Hematopoietic multipotent progenitor cell treated with erythropoietin and hydrocortisone succinate and interleukin-3 and kit ligand, for 6 days (in vitro differentiated cells): ENCODE measurements at places on chromosomes 7 and 10.

GRCh38 chr10:96641396-96642295 is 54.8 kb upstream of the TM9SF3 start:
- no peak for DNase-seq

- no peak for DNase-seq
These were observed 190.8 kb upstream of the PRKCQ start for GRCh38 chr10:6770846-6771245.

DNA sequence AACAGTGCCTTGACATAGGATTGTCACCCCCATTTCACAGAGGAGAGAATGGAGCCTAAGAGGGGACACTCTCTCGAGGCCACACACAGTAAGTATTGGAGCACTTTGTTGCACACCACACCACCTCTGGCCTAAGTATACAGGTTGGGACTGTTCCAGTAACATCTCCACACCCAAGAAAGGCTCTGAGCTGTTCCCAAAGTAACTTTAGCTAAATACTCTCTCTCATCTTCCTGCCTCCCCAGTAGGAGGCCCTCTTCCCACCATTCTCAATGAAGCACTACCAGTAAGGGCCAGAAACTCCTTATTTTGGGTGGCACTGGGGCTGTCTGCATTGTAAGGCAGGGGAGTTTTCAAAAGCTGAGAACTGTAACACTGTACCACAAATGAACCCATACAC is 189.5 kb downstream of the ZNF438 start:
- no peak for DNase-seq

DNA sequence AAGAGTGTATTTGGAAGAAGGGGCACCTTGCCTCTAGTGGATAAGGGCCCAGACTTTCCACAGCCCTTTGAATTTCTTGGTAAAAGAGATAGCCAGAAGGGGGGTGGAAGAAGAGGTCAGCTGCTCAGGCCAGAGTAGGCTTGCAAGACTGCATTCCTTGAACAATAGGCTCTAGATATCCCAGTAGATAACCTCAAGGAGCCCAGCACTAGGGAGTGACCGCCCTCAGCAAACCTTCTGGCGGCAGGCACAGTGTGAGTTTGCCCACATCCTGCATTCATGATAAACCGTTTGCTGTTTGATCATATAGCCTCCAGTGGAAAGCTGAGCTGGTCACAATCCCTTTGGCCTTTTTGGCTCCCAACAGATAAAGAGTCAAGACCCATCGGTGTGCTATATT is 70.5 kb downstream of the NPY start:
- no peak for DNase-seq

- DNase-seq, result no peak
These were observed 30.6 kb downstream of the CPVL start for GRCh38 chr7:29115753-29116152.

- DNase-seq, result no peak
These were observed 400.9 kb downstream of the SUGCT start for GRCh38 chr7:40535678-40536077.

DNA sequence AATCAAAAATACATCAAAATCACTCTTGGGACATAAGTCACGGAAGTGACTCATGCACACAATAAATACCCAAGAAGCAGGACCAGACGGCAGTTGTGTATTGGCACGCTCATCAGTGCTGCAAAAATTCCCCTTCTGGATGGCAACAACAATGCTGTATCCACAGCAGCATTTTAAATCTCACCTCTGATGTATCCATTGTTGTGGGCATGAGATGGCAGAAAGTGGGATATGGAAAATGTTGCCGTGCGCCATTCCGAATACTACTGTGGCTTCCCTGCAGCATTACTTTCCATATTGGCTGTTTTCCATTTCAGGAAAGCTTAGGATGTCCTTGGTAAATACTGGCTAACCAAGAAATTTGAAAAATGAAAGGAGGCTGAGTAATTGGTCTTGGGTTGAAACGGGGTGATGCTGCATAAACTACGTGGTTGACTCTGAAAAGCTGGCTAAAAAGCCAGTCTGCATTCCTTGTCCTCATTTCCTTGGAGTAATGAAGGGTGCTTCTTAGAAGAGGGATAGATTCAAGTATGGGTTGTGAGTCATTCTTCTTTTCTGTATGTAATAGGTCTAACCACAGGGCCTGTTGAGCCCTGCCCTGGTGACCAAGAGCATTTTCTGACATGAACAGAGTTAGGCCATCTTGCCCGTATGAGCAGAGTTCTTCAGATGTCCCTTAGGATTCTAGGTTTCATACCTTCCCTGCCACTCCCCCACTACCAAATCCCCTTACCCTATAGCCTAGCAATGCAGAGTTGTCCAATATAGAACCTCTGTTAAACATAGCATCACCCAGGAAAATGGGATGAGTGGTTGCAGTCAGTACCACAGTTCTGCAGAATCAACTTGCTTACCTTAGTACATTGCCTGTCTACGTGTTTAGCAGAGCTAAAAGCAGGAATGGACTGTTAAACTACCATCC is 36.3 kb upstream of the TOMM7 start:
- peak; percentile 60 for DNase-seq

- DNase-seq, result no peak
These were observed 33.0 kb upstream of the POM121L12 start for GRCh38 chr7:53002389-53002788.

- peak; percentile 64 for DNase-seq
These were observed 259.8 kb downstream of the GLI3 start for GRCh38 chr7:41977151-41977651.

DNA sequence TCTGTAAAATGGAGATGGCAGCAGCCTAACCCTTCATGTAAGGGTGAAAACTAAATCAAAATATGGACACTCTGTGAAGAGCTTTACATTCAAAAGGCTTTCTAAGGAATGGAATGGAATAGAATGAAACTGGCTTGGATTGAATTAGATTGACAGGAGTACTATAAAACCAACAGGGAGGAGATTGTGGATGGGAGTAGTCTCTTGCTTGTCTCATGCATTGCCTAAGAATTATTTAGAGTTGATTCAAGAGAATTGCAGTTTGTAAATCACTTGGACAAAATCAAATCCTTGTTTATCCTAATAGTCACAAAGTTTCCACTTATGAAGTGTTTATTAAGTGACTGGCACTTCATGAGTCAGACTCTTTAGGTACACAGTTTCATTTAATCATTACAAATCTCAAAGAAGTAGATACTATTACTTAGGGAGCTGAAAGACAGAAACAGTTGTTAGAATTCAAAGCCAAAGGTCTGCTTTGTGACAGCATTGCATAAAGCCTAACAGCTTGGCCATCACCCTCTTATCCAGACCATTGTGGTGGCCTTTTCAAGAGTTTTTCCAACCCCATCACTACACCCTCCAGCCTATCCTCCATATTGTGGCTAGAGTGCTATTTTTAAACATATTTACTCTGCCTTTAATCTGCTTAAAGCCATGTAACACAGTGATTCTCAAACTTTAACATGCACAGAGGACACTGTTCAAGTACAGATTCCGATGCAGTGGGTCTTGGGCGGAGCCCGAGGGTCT is 91.9 kb upstream of the GHITM start:
- no peak for DNase-seq
